ENCODE measurements at places on chromosomes 4 and X.

- no peak for DNase-seq
Observed at GRCh38 chr4:48490680-48491513, 845 bp downstream of the ZAR1 start.

GRCh38 chr4:121306931-121307330, 73.9 kb downstream of the QRFPR start:
- DNase-seq = no peak

DNA sequence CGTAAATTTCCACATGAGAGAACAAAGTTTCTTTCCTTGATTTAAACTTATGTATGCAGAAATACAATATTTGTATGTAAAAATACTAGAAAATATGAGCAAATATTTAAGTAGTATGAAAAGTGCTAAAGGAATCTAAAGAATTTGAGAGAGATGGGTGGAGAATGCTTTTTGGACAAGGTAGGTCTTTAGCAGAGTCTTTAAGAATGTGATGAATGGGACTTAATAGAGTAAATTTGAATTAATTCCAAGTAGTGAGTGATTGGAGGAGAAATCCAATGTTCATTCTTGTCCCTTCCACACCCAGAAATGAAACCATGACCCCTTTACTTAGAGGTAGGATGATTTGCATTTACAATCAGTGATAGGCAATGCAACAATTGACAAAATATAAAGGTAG, 570.9 kb upstream of the ZFP42 start:
- no peak for DNase-seq

GRCh38 chrX:13756381-13756780, 21.8 kb downstream of the OFD1 start:
- no peak for DNase-seq

DNA sequence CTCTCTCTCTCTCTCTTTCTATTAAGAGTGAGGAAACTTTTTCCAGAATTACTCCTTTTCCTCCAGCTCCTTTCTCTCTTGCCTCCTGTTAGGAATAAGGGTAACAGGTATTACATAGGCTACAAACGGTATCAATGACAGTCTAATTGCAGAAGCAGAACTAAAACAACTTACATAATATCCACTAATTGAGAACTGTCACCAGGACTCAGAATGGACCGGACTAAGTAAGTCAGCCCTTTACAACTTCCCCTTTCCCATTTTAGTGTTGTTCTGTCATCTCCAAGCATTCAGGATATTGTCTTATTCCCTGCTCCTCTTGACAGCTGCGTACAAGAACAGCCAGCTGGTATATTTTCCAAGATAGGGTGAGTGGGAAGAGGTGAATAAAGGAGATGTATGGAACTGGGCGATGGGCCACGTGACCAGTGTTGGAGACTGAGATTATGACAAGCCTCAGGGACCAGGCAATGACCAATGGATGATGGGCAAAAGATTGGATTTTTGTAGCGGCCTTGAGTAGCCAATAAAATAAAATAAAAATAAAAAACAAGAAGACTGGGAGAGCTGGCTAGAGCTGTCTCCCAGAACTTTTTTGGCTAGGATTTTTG, 2.3 kb upstream of the FNIP2 start:
- no peak for DNase-seq

DNA sequence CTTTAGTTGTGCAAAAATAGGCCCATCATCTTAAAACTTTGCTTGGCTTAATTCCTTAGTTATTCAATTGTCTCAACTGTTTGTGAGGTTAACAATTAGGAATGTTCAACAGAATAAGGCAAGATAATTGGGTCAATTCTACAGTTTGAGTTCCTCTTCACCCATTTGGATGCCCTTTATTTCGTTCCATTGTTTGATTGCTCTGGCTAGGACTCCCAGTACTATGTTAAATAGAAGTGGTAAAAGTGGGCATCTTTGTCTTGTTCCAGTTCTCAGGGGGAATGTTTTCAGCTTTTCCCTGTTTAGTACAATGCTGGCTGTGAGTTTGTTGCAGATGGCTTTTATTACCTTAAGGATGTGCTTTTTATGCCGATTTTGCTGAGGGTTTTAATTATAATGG, 761.5 kb upstream of the GRIA3 start:
- DNase-seq = no peak

DNA sequence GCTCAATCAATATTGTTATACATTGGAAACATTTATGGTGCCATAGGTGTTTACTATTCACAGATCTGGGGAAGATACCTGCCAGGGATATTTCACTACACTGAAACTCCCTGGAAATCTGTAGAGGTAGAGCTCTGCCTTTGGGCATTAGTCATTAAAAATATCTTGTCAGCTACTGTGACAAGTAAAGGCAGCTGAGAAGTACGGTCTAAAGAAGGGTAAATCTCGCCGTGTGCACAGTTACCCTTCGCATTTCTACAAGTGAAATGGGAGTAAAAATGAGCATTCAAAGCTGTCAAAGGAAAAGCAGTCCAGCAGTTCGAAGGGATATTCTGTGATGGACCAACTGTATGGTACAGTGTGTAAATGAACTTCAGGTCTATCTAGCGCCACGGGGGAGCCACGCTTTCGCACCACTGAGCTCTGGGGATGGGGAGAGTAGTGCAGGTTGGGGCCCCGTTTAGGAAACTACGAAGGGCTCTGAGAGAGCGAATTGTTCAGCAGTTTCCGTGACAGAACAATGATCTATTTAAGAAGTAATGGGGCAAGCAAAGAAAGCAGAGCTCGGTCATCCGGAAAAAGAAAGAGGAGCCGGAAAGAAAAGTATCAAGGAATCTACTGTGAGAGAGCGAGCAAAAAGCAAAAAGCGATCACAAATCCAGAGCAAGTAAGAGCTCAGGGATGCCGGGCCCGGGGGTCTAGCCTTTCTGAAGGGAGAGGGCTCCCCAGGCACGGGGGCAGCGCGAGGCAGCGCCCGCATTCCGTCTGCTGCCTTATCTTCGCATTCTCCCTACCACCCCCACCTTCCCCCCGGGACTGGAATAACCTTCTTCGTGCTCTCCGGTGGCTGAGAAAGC, 646 bp downstream of the TIGD4 start:
- DNase-seq = peak; percentile 10

GRCh38 chr4:74109116-74109869, 10.3 kb upstream of the CXCL2 start:
- DNase-seq = no peak

DNA sequence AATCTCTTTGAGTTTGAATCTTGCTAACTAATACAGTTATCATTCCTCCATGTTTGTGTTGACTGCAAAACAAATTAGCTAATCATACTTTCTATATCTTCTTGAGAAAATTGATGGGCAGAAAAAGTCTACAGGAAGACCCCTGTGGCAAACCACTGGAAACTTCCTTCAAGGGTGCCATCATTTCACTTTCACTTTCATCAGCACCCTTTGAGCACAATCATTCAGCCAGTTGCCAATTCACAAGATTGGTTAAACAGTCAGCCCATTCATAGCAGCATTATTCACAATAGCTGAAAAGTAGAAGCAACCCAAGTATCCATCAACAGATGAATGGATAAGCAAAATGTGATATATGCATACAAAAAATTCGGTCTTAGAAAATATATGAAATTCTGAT, 101.5 kb downstream of the CCDC160 start:
- DNase-seq = no peak
